T-helper 2 cell treated with Interferon-gamma antibody and Interleukin-4, amounts not matched to agents 5 μg/mL and 100 μg/mL, for 36 hours (primary cell): ENCODE measurements at places on chromosomes 2 and 18.

GRCh38 chr18:2998644-2999043 is 14.3 kb downstream of the LPIN2 start:
- DNase-seq = no peak

DNA sequence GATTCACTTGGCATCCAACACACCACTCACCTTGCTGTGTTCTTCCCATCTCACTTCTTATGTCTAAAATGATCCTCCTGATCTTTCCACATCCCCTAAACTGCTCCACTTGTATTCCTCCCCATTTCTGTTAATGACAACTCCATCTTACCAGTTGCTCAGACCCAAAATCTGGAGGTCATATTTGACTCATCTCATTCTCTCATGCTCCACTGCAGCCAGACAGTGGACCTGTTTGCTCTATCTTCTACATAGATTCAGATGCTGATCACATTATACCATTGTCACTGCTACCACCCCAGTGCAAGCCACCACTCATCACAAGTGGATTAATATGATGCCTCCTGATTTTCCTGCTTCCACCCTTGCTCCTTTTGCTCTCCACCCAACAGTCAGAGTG is 7.9 kb upstream of the NABP1 start:
- DNase-seq = no peak

GRCh38 chr2:138078153-138078552 is 113.9 kb downstream of the HNMT start:
- no peak for DNase-seq

DNA sequence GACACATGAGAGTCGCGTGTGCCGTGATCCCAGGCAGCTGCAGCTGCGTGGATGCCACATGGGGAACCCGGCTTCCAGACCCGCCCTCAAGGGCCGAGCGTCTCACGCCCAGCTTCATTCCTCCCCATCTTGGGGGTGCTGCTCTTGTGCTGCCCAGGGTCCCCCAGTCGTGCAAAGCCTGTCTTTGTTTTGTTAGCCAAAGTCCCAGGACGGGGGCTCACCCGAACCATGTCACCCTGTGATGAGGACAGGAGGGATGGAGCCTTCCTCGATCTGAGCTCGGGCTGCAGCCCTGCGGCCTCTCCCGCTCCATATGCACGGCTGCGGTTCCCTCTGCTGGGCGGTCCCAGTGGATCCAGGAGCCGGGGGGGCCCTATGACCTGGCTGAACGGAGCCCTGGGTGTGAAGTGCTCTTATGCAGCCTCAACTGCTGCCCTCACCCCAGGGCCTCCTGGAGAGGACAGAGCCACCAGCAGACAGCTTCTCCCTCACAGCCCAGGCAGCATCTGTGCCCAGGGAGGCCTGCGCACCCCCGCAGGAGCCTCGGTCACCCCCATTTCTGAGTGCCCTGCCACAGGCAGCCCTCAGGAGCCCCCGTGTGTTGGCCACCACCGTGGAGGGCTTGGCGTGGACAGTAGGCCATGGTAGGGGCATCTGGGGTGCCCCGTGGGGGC is 99.0 kb upstream of the CTDP1 start:
- no peak for DNase-seq

- DNase-seq = no peak
These were observed 12.3 kb downstream of the ZEB2 start for GRCh38 chr2:144507441-144508171.

GRCh38 chr2:8642366-8643068 is 39.3 kb upstream of the ID2 start:
- DNase-seq = no peak

- DNase-seq = no peak
These were observed 37.4 kb downstream of the MYO7B start for GRCh38 chr2:127572841-127573240.

DNA sequence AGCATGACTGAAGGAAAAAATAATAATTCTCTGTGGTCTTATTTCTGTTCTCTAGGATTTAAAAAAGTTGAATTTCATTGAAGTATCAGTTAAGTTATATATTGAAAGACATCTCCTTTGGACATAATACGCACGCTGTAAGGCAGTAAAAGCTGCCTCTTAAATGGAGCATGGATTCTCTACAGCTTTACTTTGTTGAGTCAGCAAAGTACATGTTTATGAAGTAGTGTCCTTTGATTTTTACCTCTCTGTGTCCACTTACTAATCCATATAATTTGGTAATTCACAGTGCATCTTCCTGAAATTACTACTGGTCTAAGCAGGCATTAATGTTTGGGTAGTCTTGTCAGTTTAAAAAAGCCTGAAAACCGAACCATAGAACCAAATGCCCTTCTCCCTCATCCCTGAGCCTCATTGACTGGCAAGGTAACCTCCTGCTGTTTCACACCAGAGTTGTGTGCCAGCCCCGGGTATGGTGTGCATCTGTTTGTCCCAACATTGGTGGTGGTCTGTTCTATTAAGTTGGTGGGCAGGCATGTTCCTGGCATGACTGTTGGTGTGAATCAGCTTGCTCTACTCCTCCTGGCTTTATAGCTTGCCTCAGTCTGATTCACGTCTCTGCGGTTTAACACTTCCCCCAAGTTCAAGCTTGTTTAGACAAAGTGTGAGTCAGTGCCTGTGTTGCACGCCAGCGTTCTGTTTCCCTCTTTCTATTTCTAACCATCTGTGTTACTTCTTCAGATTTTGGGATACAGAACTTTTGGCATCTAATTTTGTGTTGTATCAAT is 71.0 kb upstream of the ITM2C start:
- DNase-seq = peak; percentile 85

DNA sequence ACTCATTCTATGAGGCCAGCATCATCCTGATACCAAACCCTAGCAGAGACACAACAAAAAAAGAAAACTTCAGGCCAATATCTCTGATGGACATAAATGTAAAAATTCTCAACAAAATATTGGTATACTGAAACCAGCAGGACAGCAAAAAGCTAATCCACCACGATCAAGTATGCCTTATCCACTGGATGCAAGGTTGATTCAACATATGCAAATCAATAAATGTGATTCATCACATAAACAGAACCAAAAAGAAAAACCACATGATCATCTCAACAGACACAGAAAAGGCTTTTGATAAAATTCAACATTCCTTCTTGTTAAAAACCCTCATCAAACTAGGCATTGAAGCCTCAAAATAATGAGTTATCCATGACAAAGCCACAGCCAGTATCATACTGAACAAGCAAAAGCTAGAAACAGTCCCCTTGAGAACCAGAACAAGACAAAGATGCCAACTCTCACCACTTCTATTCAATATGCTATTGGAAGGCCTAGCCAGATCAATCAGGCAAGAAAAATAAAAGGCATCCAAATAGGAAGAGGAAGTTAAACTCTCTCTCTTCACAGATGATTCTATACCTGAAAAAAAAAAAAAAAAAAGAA is 45.3 kb downstream of the RTTN start:
- no peak for DNase-seq

DNA sequence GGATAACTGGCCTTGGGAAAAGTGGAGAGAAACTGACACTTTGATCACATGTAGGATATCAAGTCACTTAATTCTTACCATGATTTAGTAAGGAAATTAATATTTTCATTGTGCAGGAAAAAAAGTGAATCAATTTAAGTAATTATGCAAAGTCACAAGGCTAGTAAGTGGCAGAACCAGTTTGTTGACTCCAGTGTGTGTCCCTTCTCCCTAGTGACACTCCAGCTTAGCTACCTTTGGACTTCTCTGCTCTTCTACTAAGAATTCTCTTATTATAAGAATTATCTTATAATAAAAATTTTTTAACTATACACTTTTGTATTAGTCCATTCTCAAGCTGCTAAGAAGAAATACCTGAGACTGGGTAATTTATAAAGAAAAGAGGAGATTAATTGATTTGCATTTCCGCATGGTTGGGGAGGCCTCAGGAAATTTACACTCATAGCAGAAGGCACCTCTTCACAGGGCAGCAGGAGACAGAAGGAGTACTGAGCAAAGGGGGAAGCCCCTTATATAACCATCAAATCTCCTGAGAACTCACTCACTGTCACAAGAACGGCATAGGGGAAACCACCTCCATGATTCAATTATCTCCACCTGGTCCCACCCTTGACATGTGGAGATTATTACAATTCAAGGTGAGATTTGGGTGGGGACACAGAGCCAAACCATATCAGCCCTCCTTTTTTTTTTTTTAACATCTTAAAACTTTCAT is 13.6 kb downstream of the COL4A4 start:
- no peak for DNase-seq

- DNase-seq = no peak
These were observed 26.1 kb downstream of the COLEC12 start for GRCh38 chr18:474416-474815.

- DNase-seq = no peak
These were observed 11.2 kb upstream of the WIPF1 start for GRCh38 chr2:174608866-174609214.
